ENCODE measurements at places on chromosomes 3 and 15.

DNA sequence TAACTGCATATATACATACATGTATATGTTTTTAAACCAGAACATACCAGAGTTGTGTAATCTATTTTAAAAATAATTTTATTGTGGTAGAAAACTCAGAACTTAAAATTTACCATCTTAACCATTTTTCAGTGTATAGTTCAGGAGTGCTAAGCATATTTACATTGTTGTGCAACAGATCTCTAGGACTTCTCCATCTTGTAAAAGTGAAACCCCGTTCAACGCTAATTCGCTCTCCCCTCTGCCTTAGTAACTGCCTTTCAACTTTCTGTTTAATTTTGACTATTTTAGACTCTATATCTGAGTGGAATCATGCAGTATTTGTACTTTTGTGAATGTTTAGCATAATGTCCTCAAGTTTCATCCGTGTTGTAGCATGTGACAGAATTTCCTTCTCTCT is 51.8 kb upstream of the SSR3 start:
- DNase-seq, result no peak

DNA sequence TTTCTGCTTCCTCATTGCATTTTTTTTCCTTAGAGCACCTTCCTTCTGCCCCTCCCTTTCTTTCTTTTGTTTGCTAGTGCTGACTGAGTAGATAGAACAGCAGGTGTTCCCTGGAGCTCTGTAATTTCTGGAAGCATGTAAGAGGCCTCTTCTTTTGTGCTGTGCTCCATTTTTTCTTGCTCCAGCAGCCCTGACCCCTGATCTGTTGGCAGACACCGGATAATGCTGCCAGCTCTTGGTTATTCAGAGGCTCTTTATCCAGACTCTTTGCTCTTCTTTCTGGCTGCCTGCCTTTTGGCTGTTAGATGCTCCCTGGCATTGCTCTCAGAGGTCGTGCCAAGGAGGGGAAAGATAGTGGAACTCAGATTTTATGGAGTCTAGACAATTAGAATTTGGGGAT is 104.4 kb upstream of the RBMS3 start:
- DNase-seq, result no peak

GRCh38 chr3:43194490-43195114 is 88.7 kb upstream of the POMGNT2 start:
- DNase-seq, result no peak

DNA sequence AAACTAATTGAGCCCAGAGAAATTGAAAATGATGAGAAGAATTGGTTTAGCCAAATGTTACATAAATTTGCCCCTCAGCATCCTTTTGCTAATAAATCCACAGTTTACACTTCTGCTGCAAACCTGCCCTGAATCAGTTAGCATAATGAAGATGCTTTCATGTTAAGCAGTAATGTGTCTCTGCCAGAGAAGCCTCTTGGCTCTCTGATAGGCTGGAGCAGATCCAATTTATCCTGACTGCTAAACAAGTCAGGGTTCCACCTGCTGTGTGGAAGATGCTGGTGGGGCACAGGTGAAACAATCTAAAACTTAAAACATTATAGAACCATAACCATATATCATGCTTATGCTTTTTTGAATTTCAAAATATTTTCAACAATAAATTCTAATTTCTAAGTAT is 946.8 kb downstream of the OTOL1 start:
- no peak for DNase-seq

DNA sequence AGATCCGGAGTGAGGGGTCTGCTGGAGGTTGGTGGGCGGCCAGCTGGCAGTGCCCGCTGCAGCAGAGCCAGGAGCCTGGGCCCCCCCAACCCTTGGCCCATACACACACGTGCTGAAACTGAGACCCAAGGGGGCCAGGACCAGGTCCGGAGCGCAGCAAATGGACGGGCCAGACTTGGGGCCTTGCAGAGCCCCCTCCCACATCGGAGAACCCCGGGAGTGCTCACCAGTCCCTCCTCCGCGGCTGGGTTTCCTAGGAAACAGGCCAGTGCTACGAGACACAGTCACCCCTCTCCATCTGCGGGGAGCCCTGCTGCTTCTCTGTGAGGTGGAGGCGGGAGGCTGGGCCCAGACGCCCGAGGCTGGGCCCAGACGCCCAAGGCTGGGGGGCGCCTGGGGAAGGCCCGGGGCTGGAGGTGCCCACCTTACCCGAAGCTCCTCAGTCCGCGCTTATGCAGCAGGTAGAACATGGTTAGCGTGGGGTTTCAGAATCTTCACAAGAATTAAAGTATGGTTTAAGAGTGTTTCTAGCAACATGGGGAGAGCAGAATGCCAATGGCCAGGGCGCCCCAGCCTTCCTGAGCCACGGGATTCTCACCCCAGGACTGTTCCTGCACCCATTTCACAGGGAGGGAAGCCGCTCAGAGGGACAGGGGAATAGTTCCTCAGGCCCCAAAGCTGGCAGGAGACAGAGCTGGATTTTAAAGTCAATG is 135.0 kb upstream of the PRR20G start:
- no peak for DNase-seq

GRCh38 chr3:127985655-127986225 is 66.5 kb upstream of the SEC61A1 start:
- DNase-seq, result no peak

GRCh38 chr3:53219895-53220483 is 35.8 kb downstream of the TKT start:
- peak; percentile 36 for DNase-seq

- DNase-seq, result no peak
Measured at GRCh38 chr3:23368731-23369130, 165.6 kb downstream of the UBE2E2 start.

- DNase-seq, result no peak
Measured at GRCh38 chr15:64542091-64542490, 81.7 kb downstream of the ZNF609 start.

- DNase-seq, result no peak
Measured at GRCh38 chr15:63982381-63982854, 63.9 kb downstream of the DAPK2 start.

DNA sequence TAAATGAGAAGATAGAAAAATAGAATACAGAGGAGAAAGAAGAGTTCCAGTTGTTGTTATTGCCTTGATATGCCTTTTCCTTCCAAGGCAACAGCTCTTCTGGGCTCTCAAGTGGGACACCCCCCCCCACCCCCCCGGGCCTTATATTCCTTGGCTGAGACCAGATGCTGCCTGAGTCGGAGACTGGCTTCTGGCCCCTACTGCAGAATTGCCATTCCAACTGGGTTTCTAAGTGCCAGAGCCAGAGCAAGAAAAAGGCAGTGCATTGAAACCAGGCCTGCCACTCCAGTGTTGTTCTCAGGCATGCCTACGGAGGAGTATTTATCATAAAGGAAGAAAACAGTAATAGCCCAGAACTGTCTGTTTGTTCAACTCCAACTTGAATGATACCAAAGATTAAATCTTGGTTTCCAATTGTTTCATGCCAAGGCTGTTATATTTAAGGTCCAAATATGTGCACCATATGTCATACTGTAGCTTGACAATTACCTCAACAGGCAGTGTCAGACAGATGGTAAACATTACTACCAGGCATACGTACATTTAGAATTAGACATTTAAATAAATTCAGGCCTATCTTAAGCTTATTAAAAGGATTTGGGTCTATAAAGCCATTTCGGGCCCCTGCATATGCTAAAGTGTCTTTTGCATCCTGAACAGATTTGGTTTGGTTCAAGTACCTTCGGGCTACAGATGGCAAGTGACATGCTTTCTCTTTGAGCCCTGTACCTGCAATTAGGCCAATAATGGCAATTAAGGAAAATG is 209.9 kb upstream of the SEMA6D start:
- no peak for DNase-seq

DNA sequence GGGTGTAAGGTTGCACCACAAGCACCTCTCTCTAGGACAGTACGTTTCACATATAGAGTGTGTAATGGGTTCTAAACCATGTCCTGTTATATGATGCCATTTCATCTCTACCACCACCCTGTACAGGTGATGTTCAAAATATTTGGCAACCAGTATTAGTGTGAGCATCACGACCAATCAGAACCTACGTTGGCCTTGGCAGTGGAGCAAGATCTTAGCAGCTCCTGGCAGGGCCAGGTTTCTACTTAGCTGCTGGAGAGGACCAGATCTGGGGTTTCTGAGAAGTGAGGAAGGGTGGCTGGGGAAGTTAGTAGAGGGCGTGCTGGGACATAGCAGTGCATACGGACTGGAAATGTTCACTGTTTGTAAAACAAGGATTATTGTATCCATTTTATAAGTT is 23.1 kb upstream of the MITF start:
- DNase-seq, result no peak

DNA sequence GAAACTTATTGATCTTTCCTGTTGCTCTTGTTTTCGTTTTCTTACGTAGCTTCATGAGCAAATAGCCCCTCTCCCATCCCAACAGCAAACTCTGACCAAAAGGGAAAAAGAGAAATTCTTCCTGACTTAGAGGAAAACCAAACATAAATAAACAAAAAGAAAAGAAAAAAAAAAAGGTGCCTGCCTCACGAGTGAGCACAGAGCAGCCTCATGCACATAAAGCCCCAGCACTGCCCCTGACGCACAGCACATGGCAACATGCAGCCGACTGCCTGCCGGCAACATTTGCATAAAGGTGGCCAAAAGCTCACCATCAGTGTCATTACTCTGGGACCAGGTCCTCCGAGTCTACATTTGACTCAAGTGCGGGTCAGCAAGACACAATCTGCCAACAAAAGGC is 6.4 kb downstream of the POC1A start:
- peak; percentile 26 for DNase-seq

GRCh38 chr3:143924522-143925285 is 46.9 kb upstream of the DIPK2A start:
- DNase-seq, result no peak

- no peak for DNase-seq
Measured at GRCh38 chr15:79978655-79979514, 7.9 kb upstream of the BCL2A1 start.

- DNase-seq, result no peak
Measured at GRCh38 chr3:47156396-47156795, 7.5 kb downstream of the SETD2 start.

- DNase-seq, result peak; percentile 61
Measured at GRCh38 chr15:94324117-94324826, 92.9 kb downstream of the MCTP2 start.

DNA sequence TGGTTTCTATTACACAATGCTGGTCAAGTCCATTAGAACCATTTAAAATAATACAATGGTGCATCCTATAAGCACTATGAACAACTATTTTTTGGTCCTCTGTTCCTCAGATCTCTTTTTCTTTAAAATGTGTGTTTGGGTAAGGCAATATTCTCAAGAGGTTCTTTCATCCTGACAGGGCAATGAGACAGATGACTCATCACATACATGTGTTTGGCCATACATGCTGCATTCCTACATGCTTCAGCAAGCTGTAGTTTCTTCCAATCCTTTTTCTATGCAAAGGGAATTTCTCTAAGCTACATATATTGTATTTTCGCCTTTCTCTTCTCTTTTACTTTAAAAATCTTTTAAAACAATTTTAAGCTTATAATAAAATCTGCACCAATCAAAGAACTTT is 52.7 kb downstream of the OTOL1 start:
- no peak for DNase-seq

DNA sequence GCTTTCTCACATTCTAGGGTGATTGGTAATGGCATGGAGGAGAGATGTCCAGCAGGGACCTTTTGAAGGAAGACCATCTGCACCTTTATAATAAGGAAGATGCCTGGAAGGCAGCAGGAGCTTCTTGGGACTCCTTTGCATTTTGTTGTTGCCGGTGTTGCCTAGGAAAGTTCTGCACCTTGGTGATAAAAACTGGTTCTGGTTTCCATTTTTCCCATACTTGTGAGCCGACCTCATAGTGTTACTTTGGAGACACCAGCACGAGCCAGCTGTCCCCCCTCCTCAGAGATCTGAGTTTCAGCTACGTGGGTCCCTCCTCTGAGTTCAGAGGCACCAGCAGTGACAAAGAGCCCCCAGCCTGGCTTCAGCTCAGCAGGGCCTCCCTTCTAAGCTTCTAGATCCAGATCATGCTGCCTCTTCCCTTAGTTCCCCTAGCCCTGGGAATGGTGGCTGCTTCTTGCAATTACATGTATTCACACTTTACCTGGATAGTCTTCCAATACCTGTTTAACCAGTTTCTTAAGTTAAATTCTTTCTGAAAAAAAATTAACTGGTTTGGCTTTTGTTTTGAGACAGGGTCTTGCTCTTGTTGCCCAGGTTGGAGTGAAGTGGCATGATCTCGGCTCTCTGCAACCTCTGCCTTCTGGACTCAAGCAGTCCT is 18.0 kb upstream of the FSTL1 start:
- DNase-seq, result no peak

DNA sequence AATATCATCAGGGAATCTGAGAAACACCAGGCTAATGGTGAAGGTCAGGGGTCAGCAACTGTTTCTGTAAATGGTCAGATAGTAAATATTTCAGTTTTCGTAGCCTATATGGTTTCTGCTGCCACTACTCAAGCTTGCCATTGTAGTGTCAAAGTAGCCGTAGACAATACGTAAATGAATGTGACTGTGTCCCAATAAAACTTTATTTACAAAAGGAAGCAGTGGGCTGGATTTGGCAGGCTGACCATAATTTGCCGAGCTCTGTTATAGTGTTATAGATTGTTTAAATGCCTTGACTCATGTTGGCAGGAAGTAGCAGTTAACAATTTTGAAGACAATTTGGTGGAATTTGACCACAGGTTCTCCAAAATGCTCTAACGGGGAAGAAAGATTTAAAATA is 548.2 kb downstream of the FOXP1 start:
- no peak for DNase-seq

GRCh38 chr3:8490079-8490552 is 11.5 kb upstream of the LMCD1 start:
- DNase-seq, result no peak

DNA sequence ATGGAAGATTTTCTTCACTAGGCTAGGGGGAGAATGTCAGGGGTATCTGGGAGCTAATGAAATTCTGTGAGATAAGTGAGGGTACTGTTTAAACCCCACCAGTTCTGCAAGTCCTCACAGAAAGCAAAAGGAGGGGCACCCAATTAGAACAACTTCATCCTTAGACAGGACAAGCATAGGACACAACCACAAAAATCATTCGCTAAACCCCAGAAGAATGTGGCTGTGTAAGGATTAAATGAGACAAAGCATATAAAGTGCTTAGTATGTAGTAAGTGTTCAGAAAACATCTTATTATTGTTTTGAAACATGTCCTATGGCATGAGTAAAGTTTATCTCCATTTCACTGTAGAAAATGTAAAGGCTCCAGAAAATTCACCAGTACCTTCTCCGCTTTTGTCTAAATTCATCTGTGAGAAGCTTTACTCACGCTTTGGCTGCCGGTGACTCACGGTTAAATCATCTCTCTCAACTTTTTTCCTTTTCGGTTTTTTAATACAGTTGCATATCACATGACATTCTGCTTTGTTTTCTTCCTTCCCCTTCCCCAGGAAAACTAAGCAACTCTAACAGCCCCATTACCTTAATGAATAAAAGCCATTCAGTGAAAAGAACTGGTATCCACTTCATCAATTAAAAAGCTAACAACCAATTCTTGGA is 1.7 kb downstream of the CLRN1 start:
- no peak for DNase-seq

DNA sequence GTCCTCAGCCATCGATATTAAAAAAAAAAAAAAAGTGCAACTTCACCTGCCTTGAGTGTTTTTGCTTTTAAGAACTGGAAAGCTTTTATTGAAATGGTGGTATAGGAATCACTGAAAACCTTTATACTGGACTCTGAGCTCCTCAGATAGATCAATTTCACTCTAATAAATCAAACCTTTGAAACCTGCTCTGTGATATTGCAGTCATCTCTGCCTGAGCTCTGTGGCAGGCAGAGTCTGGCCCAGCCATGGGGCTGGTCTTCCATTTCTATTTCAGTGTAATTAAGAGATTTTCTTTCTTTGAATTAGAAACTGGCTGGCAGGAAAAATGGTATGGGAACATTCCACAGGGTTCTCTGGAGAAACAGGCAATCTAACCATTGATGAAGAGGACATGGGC is 762.5 kb downstream of the AGBL1 start:
- no peak for DNase-seq

GRCh38 chr3:152841131-152841530 is 6.2 kb downstream of the P2RY1 start:
- DNase-seq, result no peak

All from NCI-H526 treated with DMSO at 0.1 percent for 48 hours (cell line).